Dorsolateral prefrontal cortex (tissue), 122 donors: ENCODE measurements at places on chromosomes 7 and 10.

GRCh38 chr10:98267894-98268693, at the start of gene LOXL4:
Gene LOXL4 (minus strand): TSS chr10:98268194. CDS start chr10:98263019, 5,175 bp downstream.
- DNase-seq = no peak

- DNase-seq = no peak
Measured at GRCh38 chr10:124196659-124197058, 103.3 kb upstream of the CHST15 start.

- DNase-seq = no peak
Measured at GRCh38 chr7:25669281-25669781, 441.0 kb upstream of the NPVF start.

- DNase-seq = no peak
Measured at GRCh38 chr7:128253701-128254100, 12.6 kb downstream of the LEP start.

DNA sequence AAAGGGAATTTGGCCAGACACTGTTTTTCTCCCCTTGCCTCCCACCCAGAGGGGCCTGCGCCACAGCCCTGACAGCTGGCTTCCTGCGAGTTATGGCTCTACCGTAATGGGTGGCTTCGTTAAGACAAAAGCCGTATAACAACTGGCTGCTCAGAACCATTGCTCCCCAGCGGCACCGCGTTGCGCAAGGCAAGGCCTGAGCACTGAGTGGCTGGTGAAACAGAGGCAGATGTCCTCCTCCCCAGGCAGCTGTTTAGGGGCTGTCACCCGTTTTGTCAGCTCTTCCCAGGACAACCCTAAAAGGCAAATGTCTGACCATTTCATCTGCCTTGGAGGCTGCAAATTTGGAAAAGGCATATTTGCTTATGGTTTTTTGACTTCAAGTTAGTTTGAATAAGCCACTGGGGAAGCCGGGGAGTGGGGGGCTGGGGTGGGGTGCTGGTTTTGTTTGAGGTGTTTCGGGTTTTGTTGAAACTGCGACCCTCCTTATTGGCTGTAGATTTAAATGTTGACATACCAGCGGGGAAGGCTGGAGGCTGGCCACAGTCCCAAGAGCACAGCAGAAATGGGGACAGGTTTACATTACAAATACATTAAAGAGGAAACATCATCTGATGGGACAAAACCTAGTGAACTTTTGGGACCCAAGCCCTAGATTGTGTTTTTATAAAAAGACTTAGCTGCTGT, 681 bp upstream of the SPOCK2 start:
- peak; percentile 58 for DNase-seq

DNA sequence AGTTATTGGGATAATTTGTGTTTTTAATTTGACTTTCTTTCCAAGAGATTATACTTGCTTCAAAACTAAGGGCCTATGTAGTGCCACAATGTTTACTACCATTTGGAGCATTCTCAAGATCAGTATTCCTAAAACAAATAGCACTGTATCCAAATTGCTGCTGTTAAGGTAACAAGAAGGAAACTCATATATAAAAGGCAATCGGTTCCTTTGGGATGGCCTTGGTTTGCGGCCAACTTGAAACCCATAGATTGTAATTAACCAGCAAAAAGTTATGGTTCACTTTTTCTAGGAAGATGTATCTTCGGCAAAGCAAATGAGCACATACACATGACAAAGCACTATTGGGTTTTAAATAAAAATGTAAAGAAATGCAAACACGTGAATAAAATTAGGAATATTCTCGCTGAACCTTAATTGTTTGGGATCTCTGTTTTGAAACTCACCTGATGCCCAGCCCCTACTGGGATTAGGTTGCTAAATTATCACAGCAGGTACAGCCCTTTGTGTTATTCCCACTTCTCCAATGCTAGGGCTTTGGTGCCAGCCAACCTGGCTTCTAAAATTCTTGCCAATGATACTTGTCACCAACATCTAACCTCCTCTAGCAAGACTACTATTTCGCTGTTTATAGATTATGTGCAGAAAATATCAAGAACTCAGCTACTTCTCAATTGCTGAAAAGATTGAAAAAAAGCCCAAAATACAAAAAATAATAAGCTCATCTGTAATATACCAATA, 16.0 kb downstream of the CDNF start:
- no peak for DNase-seq

- no peak for DNase-seq
Measured at GRCh38 chr7:25101817-25102216, 23.2 kb downstream of the CYCS start.

DNA sequence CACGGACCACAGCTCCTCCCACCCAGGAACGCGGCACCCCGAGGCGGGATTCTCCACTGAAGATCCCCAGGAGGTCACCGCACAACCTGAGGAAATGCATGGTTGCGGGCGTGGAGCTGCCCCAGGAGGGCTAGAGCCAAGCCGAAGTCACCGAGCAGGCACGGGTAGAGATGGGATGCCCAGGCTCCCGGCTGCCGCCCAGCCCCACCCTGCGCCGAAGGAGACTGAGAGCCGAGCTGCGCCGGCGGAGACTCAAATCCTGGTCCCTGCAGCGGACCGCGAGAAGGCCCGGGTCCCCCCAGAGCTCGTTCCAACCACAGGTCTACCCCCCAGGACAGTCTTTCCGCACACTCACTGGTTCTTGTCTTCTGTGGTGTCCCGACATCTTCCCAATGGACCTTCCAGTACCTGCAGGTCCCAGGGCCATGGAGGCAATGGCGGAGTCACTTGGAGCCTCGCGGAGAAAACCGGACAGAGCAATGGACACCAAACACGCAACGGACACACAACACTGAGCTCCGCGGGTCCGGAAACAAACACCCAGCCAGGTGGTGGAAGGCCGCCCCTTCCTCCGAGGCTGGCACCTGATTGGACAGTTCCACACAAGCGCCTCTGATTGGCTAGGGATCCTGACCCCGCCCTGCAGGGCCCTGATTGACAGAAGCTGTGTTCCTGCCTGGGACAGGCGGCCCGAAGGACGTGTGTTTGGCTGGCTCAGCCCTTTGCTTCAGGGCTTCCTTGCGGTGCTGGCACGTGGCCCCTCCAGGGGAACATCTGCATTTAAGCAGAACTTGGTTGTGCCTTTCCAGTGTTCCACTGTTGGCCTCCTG, 331.9 kb upstream of the NUPR2 start:
- DNase-seq = no peak

DNA sequence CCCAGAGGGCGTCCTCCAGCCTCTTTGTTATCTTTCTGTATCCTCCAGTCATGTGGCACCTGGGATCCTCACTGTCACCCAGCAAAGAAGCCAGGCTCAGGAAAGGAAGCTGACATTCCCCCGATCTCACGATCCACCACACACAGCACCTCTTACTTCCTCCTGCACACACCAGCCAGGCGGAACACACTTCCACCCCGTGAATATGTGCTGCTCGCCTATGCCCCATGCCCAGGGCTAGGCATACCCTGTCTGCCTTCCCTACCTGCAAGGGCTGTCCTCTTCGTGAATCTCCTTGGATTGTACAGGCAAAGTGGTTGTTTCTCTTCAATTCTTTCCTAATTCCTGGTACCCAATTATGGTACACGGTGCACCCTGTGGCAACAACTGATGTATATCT, 191.0 kb downstream of the TNS3 start:
- DNase-seq = no peak

- no peak for DNase-seq
Measured at GRCh38 chr7:149770728-149771636, 2.4 kb downstream of the ZNF467 start.

DNA sequence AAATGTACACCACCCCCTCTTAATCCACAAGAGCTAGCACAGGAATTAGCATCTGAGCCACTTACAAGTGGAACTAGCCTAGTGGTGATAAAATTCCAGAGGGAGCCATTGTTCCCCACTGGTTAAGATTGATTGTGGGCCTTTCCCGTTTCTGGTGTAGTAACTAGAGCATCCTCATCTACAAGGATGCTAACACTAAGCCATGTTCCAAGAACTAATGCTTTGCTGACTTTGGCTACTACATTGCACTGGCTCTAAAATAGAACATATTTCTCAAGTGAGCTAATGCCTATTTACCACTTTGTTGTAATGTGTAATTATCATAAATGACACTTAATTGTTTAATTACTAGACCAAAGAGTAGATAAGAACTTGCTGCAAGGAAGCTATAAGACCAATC, 143.7 kb downstream of the FZD1 start:
- DNase-seq = no peak

DNA sequence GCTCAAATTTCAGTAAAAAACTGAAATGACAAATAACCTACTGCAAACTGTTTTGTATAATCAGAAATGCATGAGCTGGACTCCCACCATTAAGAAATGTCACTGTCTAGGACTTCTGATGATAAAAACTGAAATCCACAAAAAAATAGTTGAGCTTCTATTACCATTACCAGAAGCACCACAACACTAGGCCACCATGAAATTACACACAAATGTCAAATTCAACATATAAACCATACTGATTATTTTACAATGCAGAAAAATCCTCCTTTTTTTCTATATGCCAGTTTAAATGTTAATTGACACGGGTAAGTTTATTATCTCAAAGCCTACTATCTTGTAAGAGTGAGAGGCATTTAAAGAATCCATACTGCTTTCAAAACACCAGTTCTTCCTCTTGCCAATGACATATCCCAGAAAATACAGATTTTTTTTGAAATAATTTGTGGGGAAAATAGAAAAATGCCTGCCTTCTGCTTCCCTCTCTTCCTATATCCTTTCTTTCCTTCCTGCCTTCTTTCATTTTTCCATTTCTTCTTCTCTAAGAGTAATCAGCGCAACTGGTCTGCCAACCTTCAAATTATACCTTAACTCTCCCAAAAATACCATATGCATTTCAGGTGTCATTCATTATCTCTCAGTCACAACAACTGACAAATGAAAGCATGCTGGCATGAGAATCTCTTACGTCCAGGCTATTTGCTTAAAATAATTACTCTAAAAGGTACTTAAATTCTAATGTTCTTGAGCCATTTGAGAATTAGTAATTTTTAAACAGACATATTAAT, 12.3 kb downstream of the PDK4 start:
- DNase-seq = no peak

GRCh38 chr10:52443419-52444388, 129.6 kb downstream of the DKK1 start:
- DNase-seq = no peak

GRCh38 chr10:132591166-132591971, 53.8 kb downstream of the INPP5A start:
- no peak for DNase-seq

GRCh38 chr7:7563813-7564212, 2.9 kb upstream of the MIOS start:
- no peak for DNase-seq

DNA sequence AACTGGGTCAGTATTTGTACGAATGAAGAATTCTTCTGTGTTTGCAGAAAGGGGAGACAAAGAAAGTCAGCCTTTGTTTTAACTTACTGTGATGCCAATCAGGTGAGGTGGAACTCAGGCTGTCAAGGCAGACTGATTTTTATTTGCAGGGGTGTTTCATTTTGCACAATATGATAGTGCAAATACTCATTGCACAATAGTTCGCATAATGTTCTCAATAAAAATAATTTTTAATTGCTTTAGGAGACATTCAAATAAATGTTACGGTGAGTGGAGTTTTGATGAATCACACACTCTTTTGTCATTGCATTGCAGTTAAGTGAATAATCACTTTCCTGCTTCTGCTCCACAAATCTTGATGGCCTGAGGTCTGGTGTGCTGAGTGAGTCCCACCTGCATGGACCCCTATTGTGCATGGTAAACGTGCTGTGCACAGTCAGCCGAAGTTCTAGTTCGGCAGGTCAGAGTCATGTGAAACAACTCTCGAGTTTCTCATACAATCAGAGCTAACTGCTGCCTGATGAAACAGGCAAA, 141.3 kb upstream of the FZD8 start:
- DNase-seq = no peak

DNA sequence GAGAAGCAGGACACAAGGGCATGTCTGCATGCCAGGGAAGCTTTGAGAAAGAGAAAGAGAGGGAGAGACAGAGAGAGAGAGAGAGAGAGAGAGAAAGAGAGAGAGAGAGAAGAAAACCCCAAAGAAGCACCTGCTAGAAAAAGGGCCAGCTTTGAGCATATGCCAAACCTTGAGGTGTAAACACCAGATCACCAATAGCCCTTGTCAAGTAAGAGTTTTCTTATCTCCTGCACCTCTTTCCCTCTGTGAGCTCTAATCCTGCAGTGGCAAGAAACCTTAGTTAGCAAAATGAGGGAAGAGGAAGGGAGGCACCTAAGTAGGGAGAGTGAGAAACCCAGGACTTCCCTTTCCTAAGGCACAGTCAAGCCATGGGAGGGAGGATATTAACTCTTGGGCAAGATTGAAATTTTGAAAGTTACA, 11.3 kb upstream of the TRDMT1 start:
- DNase-seq = no peak

- DNase-seq = no peak
Measured at GRCh38 chr7:156466272-156466671, 174.3 kb upstream of the RNF32 start.

- no peak for DNase-seq
Measured at GRCh38 chr10:132613566-132614348, 76.2 kb downstream of the INPP5A start.

GRCh38 chr7:55498142-55498541, 74.2 kb downstream of the VOPP1 start:
- DNase-seq = no peak

GRCh38 chr7:15929411-15929810, 242.9 kb upstream of the MEOX2 start:
- DNase-seq = no peak

- DNase-seq = no peak
Measured at GRCh38 chr10:7007600-7008190, 403.1 kb downstream of the SFMBT2 start.

GRCh38 chr7:80659120-80660055, 20.9 kb downstream of the CD36 start:
- DNase-seq = no peak

GRCh38 chr7:101162551-101163278, 2.7 kb downstream of the VGF start:
- DNase-seq = no peak

- DNase-seq = no peak
Measured at GRCh38 chr10:57817741-57818140, 450.0 kb downstream of the IPMK start.

- DNase-seq = no peak
Measured at GRCh38 chr10:59877191-59877671, 29.1 kb downstream of the CCDC6 start.

GRCh38 chr10:86775056-86775869, 18.8 kb downstream of the BMPR1A start:
- no peak for DNase-seq

GRCh38 chr7:131087756-131088658, 239.7 kb upstream of the MKLN1 start:
- DNase-seq = no peak

DNA sequence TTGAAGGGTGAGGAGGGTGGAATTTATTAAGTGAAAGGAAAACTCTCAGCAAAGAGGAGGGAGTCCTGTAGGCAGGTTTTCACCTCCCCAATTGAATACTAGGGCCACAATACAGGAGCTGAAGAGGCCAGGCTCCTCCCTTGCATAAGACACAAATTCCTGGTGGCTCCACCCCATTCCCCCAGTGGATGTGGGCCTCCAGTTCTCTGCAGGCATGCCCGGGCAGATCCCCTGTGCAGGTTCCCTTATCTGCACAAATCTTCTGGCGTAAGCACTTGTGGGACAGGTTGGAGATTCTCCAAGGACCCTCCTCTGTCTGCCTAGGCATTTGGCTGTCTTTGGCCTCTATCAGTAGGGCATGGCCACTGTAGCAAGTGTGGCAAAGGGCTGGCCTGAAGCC, 847.1 kb upstream of the MBL2 start:
- DNase-seq = no peak

GRCh38 chr10:61931620-61932332, 30.3 kb downstream of the ARID5B start:
- DNase-seq = no peak
